ENCODE measurements at places on chromosomes 7 and 10. TPM values are rescaled to one million over a fixed set of nuclear protein-coding genes. Genes with fewer than 3 reads are reported as not detected.

CAMK2B gene
- 0.15 TPM for total RNA-seq

SPDYE16 gene
- not detected for total RNA-seq

CDH23 gene
- total RNA-seq: 1.9 TPM

ZNF117 gene
- 13.0 TPM for total RNA-seq

TPK1 gene
- 1.8 TPM for total RNA-seq

CYP2E1 gene
- not detected for total RNA-seq

RASA4 gene
- total RNA-seq: 25.1 TPM

HIPK2 gene
- 24.4 TPM for total RNA-seq

GRCh38 chr10:17768957-17769356, 17.0 kb downstream of the TMEM236 start:
- H3K4me1 ChIP-seq: no peaks in the 10 kb centered on the region
- H3K27ac ChIP-seq: no peak overlapping the region
- no peak overlapping the region for H3K4me3 ChIP-seq
- H3K27me3 ChIP-seq: peaks cover 22% of the 10 kb centered on the region
- no peaks in the 10 kb centered on the region for H3K36me3 ChIP-seq
- no peak for DNase-seq

- H3K4me3 ChIP-seq: no peak overlapping the region
- H3K4me1 ChIP-seq: no peaks in the 10 kb centered on the region
- no peak for DNase-seq
- no peaks in the 10 kb centered on the region for H3K36me3 ChIP-seq
- H3K27me3 ChIP-seq: no peaks in the 10 kb centered on the region
Measured at GRCh38 chr10:71694567-71694968, 25.0 kb downstream of the C10orf105 start.

GRCh38 chr7:106050746-106051117, 61.4 kb downstream of the SYPL1 start:
- DNase-seq: no peak
- no peak overlapping the region for H3K4me3 ChIP-seq
- H3K27ac ChIP-seq: no peak overlapping the region

DNA sequence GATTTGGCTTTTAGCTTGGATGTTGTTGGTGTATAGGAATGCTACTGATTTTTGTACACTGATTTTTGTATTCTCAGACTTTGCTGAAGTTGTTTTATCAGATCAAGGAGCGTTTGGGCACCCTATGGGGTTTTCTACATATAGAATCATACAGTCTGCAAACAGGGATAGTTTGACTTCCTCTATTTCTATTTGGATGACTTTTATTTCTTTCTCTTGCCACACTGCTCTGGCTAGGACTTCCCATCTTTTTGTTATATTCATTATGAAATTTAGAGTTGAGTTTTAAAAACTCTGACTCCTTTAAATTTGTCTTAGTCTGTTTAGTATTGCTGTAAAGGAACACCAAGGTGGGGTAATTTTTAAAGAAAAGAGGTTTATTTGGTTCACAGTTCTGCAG, 4.7 kb downstream of the ZNF786 start:
- DNase-seq: no peak
- H3K27me3 ChIP-seq: no peaks in the 10 kb centered on the region
- no peaks in the 10 kb centered on the region for H3K4me1 ChIP-seq
- H3K4me3 ChIP-seq: no peak overlapping the region

DNA sequence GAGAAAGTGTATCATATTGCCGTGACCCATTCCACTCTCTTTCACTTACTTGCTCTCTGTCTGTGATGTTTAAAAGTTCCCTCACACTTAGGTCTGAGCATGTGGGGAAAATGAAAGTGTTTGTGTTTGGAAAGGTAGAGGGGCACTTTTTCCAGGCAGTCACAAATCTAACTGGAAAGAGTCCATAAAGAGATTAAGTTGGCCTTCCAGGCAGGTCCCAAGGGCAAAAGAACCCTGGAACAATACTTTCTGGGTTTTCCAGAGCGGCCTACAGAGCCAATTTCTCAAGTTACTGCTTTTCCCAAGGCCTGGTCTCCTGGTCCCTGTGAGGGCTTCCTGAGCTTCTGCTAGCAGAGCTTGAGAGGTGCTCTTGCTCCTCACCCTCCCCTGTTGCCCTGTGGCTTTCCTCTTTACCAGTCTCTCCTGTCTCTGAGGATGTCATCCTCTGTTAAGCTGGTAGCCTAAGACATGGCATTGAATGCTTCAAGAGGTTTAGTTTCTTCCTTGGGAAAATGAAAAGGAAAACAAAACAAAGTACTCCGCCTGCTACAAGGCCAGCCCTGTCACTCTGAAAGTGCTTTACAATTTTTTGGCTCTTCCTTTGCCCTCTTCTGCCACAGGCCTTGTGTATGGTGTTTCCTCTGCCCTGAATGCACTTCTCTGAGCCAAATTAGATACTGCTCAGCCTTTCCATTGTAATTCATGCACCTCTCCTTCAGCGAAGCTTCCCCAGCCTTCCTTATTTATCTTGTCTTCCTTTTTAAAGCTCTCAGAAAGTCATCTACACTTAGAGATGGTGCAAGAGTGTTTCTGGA, 20.1 kb downstream of the TES start:
- H3K4me3 ChIP-seq: no peak overlapping the region
- no peaks in the 10 kb centered on the region for H3K27me3 ChIP-seq
- no peak overlapping the region for H3K27ac ChIP-seq
- H3K4me1 ChIP-seq: no peaks in the 10 kb centered on the region
- no peak for DNase-seq

DNA sequence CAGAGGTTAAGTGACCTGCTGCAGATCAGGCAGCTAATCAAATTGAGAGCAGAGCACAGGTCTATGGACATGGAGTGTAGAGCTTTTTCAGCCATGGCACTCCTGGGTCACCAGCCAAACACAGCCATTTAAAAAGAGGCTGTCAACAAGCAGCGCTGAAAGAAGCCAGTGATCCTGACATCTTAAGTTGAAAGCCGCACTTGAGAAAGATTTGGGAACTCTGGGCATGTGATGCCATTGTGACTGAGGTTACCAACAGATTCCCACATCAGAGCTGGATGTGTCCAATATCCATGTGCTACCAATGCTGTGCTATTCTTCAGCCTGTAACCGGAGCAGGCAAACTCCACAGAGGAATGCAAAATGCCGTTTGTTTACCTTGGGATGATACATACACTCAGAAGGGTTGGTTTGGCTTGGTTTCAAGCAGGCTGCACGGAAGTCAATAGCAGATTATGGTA, 56.2 kb upstream of the ABLIM1 start:
- H3K4me3 ChIP-seq: no peak overlapping the region
- H3K4me1 ChIP-seq: peaks cover 7% of the 10 kb centered on the region
- H3K27me3 ChIP-seq: no peaks in the 10 kb centered on the region
- H3K27ac ChIP-seq: no peak overlapping the region

DNA sequence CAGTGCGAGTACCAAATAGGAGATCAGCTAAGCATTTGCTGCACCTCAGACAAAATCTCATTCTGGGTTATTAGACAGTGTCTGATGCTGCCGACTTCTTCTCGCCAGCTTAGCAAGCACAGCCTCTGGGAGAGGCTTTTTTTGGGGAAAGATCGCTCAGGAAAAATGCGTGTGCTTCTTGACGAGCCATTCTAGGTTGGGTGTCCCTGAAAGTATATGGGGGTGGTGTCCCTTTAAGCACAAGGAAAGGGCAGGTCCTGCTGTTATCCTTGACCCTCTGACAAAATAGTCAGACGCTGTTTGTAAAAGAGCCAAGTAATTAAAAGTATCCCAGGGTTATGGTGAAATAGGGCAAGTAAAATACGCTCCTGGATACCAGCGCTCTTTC, 540.1 kb upstream of the FZD8 start:
- H3K4me3 ChIP-seq: no peak overlapping the region
- peaks cover 5% of the 10 kb centered on the region for H3K4me1 ChIP-seq
- H3K27me3 ChIP-seq: no peaks in the 10 kb centered on the region
- H3K36me3 ChIP-seq: no peaks in the 10 kb centered on the region

DNA sequence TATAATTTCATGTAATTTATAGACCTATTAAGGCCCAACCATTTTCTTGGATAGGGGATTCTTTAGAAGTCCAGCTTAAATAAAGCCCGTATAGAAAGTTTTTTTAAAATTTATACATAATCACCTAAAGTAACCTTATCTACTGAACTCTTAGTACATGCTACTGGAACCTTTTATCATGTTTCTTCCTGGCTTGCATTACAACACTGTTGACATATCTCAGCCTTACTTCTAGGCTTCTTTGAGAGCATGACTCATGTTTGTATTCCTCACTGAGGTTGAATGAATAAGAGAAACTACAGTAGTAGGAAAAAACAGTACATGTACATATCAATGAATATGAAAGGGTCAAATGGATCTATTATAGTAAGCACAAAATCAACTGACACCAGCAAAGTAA, 8.2 kb upstream of the MAGI2 start:
- no peaks in the 10 kb centered on the region for H3K27me3 ChIP-seq
- H3K36me3 ChIP-seq: no peaks in the 10 kb centered on the region
- no peak for DNase-seq
- H3K4me3 ChIP-seq: no peak overlapping the region
- no peak overlapping the region for H3K27ac ChIP-seq

- H3K4me1 ChIP-seq: no peaks in the 10 kb centered on the region
- H3K4me3 ChIP-seq: no peak overlapping the region
- no peak for DNase-seq
- H3K27ac ChIP-seq: no peak overlapping the region
- no peaks in the 10 kb centered on the region for H3K36me3 ChIP-seq
Measured at GRCh38 chr7:157616426-157616825, 279.6 kb downstream of the DNAJB6 start.

- H3K27me3 ChIP-seq: no peaks in the 10 kb centered on the region
- no peak overlapping the region for H3K27ac ChIP-seq
- no peaks in the 10 kb centered on the region for H3K4me1 ChIP-seq
- peaks cover 5% of the 10 kb centered on the region for H3K36me3 ChIP-seq
- no peak overlapping the region for H3K4me3 ChIP-seq
- DNase-seq: no peak
Measured at GRCh38 chr10:72009051-72009424, 44.8 kb downstream of the CHST3 start.

DNA sequence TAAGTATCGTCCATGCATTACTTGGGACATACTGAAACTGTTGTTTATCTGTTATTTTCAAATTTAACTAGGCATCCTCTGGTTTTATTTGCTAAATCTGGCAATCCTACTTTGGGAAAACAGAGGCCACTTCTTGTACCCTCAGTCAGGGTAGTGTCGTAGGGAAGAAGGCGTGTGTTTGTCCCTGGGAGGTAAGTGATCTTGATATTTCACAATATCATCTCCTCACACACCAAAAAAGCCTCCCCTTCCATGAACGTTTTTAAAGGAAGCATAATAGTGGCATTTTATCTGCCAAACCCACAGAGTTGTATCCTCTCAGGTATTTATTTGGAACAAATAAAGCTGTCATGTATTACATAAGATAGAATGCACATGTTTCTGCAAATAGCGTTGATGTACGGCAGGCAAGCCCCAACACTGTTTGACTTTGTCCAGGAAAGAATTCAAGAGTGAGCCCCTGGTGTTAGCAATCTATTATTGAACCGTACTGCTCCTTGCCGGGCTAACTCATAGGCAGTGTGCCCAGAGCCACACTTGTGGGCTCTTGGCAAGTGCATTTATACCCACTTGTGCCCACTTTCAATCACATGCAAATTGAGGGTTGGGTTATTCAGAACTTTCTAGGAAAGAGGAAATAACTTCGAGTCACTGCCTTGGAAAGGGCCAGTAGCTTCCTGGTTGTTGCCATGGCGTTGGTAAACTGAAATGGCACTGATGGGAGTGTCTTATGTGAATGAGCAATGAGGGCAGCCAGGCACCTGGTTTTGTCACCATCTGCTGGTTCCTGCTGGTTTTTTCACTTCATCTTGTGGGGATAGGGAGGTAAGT, 266.0 kb downstream of the USP6NL start:
- H3K4me1 ChIP-seq: no peaks in the 10 kb centered on the region
- H3K4me3 ChIP-seq: no peak overlapping the region
- H3K27ac ChIP-seq: no peak overlapping the region
- no peaks in the 10 kb centered on the region for H3K36me3 ChIP-seq

GRCh38 chr7:134779741-134780065, 269 bp downstream of the CALD1 start:
- H3K36me3 ChIP-seq: no peaks in the 10 kb centered on the region
- peaks cover 16% of the 10 kb centered on the region for H3K4me1 ChIP-seq
- no peaks in the 10 kb centered on the region for H3K27me3 ChIP-seq
- peak overlapping the region; percentile 63 for H3K4me3 ChIP-seq
- DNase-seq: no peak

GRCh38 chr10:57741751-57742150, 525.9 kb downstream of the IPMK start:
- no peaks in the 10 kb centered on the region for H3K36me3 ChIP-seq
- H3K27ac ChIP-seq: no peak overlapping the region
- DNase-seq: no peak
- H3K27me3 ChIP-seq: no peaks in the 10 kb centered on the region
- H3K4me3 ChIP-seq: no peak overlapping the region
- H3K4me1 ChIP-seq: no peaks in the 10 kb centered on the region

DNA sequence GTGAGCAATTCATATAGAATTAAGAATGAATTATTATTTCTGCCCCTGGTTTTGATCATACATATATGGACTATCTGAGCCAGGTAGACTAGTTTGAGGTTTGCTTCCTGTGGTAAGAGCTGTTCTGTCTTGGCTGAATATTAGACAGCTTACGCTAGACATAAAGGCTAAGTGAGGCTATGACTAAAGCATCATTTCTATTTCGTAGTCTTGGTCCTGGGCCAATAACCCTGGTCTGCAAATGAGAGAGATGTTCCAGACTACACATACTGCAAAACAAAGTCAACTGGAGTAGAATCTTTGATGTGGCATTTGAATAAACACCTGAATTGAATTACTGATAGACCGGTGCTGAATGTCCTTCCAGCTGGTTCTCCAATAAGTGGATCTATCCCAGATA, 40.8 kb upstream of the CACNB2 start:
- H3K4me3 ChIP-seq: no peak overlapping the region
- H3K4me1 ChIP-seq: peaks cover 1% of the 10 kb centered on the region
- no peaks in the 10 kb centered on the region for H3K36me3 ChIP-seq
- no peaks in the 10 kb centered on the region for H3K27me3 ChIP-seq

GRCh38 chr10:44636625-44637024, 251.7 kb upstream of the CXCL12 start:
- no peak for DNase-seq
- no peaks in the 10 kb centered on the region for H3K36me3 ChIP-seq
- no peaks in the 10 kb centered on the region for H3K27me3 ChIP-seq
- H3K27ac ChIP-seq: no peak overlapping the region

- H3K4me3 ChIP-seq: no peak overlapping the region
- DNase-seq: no peak
Measured at GRCh38 chr10:89296220-89296648, 5.6 kb upstream of the IFIT2 start.

GRCh38 chr10:13771992-13772391, 185.2 kb downstream of the PRPF18 start:
- no peaks in the 10 kb centered on the region for H3K4me1 ChIP-seq
- H3K27ac ChIP-seq: no peak overlapping the region
- DNase-seq: no peak
- H3K36me3 ChIP-seq: no peaks in the 10 kb centered on the region

GRCh38 chr10:86813101-86813500, 56.7 kb downstream of the BMPR1A start:
- no peak overlapping the region for H3K4me3 ChIP-seq
- no peak overlapping the region for H3K27ac ChIP-seq
- no peaks in the 10 kb centered on the region for H3K27me3 ChIP-seq

GRCh38 chr10:124632064-124632531, 112.1 kb downstream of the FAM53B start:
- H3K36me3 ChIP-seq: no peaks in the 10 kb centered on the region
- no peaks in the 10 kb centered on the region for H3K27me3 ChIP-seq
- no peak for DNase-seq
- H3K27ac ChIP-seq: no peak overlapping the region
- no peak overlapping the region for H3K4me3 ChIP-seq
- no peaks in the 10 kb centered on the region for H3K4me1 ChIP-seq

GRCh38 chr10:95850791-95851190, 57.0 kb upstream of the CC2D2B start:
- H3K27me3 ChIP-seq: no peaks in the 10 kb centered on the region
- DNase-seq: no peak
- no peak overlapping the region for H3K4me3 ChIP-seq
- no peaks in the 10 kb centered on the region for H3K36me3 ChIP-seq
- H3K4me1 ChIP-seq: no peaks in the 10 kb centered on the region
